ENCODE measurements at places on chromosomes 3 and 15.

DNA sequence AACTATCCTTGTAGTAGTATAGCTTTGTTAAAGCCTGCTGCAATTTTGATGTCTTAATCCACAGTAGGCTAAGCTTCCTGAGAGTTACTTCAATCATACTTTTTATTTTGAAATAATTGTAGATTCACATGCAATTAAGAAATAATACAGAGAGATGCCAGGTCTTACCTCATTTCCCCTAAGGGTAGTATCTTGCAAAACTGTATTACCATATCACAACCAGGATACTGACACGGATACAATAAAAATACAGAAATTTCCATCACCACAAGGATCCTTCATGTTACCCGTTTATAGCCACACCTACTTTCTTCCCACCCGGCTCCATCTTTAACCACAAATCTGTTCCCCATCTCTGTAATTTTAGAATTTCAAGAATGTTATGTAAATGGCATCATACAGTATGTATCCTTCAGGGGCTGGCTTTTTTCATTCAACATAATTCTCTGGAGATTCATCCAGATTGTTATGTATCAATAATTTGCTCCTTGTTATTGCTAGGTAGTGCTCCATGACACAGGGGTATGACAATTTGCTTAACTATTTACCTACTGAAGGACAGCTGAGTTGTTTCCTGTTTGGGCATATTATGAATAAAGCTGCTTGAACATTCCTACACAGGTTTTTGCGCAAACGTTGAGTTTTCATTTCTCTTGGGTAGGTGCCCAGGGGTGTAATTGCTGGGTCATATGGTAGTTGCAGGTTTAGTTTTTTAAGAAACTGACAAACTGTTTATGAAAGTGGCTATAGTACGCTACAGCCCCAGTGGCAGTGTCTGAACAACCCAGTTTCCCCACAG, 21.6 kb downstream of the BDH1 start:
- no peak for DNase-seq

DNA sequence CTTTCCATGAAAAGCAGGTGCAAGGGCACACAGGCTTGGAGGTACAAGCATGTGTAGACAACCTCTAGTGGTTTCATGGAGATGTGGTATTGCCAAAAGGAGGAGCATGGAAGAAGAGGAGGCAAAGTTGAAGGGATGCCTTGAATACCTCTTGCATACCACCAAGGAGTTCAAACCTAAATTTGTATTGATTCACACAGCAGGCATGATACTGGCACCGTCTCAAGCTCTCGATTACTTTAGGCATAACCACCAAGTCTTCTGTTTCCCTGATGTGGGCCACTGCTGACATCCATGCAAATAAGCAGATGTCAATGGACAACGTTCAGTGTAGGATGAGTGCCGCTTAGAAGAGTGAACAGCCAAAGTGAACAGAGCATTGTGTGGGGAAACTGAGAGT, 87.1 kb downstream of the SCN11A start:
- no peak for DNase-seq

DNA sequence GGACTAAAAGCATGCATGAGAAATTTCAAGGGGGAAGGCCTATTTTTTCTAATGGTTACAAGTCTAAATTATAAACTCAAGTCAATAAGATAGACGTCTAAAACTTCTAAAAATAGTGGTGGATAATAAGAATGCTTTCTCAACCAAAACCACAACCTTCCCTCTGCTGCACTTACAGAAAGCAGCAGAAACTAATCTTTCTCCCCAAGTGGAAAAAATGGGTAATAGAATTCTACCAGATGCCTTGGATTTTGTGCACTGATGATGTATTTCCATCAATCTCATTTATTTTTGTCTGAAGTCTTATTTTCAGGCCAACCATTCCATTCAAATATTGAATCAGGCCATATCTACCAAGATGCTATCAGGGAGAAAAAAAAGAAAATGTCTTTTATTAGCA, 344.7 kb downstream of the NEK10 start:
- no peak for DNase-seq

DNA sequence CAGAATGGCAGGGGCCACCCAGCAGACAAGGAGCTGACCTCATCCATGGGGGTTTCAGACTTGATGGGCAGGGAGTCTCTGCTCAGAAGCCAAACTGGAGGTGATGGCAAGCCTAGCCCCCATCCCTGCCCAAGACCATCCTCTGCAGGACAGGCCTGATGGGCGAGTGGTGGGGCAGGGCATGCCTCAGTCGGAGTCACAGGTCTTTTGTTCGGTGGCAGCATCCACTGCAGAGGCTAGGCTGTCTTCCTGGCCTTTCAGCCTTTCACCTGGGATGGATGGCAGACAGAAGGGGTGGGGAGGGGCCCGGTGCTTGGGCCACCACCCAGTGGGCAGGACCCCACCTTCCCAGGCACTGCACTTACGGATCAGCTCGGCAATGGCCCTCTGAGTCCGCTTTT, 44.4 kb downstream of the PTH1R start:
- no peak for DNase-seq

GRCh38 chr15:87711026-87711425, 545.5 kb downstream of the NTRK3 start:
- peak; percentile 19 for DNase-seq

DNA sequence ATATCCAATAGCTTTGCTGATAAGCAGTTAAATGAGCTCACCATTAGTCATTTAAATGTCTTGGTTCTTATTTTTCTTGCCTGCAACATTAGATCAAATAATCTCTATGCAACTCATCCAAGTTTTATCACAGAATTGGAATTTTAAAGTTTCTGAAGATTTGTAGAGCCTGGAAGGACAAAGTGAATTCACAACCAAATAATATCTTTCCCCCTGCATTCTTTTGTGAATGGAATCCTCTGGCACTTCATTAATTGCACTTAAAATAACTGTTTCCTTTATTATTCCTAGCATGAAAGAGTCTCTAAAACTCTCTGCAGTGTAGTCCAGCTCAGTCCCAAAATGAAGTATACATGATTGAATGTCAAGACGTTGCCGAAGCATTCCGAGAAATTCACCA, 345.6 kb upstream of the TGFBR2 start:
- DNase-seq: no peak
